ENCODE measurements at places on chromosomes 6 and 20.

DNA sequence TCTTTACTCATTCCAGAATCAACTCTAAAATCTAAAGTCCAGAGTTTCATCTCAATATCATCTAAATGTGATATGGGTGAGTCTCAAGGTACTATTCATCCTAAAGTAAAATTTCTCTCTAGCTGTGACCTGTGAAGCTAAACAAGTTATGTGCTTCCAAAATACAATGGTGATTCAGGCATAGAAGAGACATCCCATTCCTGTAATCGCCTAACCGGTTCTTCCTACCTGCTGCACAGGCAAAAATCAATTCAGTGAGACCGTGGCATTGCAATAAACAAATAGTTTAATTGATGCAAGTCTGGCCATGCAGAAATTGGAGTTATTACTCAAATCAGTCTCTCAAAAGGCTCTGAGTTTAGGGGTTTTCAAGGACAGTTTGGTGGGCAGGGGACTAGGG is 232.8 kb downstream of the UBE3D start:
- no peak for DNase-seq

DNA sequence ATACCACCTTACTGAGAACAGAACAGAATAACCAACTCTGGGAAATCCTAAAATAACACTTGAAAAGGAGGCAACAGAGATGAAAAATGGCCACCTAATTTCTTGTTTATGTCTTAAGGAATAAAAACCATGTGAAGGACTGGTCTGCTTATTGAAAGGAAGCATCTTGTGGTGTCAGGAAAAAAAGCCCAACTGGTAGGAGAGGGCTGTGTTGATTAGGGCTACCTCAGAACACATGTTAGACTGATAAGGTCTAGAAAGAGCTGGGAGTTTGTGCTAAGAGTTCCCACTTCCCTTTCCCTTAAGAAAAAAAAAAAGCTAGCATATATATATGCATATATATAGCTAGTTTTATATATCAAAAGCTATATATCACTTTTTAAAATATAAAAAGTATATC is 425.3 kb upstream of the BTBD3 start:
- DNase-seq: no peak

DNA sequence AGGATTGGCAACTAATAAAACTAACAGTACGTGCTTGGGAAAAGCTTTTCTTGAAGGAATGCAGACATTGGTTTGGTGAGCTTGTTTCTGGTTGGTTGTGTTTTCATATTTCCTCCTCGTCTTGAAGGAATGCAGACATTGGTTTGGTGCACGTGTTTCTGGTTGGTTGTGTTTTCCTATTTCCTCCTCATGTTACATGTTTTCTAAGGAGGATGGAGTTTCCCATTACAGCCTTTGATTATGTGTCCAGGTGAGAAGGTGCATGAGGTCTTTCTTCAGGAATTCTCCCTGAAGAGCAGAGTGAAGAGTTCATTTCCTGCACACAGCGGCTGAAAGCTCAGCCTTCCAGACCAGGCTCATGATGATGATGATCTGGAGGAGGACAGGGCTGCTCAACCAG is 190.6 kb downstream of the SMOC2 start:
- DNase-seq: no peak

DNA sequence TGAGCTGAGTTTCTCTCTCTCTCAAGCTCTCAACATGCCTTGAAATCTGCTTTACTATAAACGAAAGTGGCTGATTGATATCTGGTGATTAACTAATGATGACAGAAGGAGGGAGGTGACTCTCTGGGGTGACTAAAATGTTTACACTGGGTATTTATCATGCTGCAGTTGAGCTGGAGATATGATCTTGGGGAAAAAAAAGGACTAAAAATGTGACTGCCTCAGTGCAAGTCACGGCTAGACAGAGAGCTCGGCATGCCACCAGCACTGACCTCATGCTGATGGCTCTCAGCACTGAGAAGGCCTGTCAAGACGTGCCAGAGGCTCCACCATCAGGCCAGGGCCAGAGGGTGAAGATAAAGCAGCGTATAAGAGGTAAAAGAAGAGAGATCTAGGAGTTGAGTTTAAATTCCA is 103.1 kb upstream of the SPACA1 start:
- no peak for DNase-seq

GRCh38 chr6:7052443-7053011 is 55.2 kb upstream of the RREB1 start:
- DNase-seq: no peak

- no peak for DNase-seq
Measured at GRCh38 chr6:108235127-108235526, 25.7 kb downstream of the SNX3 start.

DNA sequence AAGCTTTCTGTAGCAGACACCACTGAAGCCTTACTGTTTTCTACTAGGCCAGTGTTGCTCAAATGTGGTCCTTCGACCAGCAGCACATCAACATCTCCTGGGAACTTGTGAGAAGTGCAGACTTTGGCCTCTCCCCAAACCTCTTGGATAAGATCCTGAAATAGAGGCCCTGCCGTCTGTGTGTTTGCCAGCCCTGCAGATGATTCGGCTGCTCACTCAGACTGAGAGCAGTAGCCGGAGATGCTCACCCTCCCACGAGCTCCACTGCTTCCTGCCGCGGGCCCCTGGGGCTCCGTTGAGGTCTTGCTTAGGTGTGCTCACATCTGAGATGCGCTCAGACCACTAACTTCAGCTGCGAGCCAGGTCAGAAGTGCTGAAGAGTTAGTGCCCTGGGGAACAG is 129.5 kb upstream of the SSTR4 start:
- DNase-seq: no peak

DNA sequence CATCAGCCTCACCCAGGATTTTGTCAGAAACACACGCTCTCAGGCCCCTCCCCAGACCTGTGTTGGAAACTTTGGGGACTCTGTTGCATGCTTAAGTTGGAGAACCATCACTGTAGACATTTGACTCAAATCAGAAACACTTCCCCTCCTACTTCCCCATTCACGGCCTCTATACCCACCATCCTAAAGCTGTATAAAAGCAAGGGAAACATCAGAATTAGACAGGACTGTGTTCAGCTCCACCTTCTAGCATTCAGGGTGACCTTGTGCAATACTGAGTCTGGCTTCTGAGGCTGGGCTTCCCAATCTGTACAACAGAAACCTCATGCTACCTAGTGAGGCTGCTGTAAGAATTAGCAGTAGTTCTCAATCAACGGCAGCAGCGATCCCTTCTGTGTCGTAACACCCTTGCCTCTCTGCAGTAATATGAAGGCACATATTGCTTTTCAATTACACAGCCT is 252.3 kb downstream of the LY86 start:
- no peak for DNase-seq

DNA sequence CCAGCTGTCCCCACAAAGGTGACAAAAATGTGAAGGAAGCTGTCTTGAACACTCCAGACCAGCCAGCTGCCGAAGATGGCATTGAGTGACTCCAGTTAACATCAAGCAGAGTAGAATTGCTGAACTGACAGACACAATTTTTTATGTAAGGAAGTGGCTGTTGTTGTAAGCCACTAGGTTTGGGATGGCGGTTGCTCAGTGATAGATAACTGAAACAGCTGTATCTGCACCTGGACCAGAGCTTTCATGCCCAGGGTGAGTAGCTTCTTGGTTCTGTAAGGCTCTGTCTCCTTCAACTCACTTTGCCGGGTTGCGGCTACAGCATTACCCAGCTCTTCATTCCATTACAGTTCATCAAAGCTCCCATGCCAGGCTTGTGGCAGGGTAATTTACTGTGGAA is 49.7 kb upstream of the DDR1 start:
- DNase-seq: no peak

GRCh38 chr6:18491308-18492045 is 104.3 kb downstream of the RNF144B start:
- no peak for DNase-seq

- no peak for DNase-seq
Measured at GRCh38 chr6:156828280-156828703, 51.1 kb downstream of the ARID1B start.

DNA sequence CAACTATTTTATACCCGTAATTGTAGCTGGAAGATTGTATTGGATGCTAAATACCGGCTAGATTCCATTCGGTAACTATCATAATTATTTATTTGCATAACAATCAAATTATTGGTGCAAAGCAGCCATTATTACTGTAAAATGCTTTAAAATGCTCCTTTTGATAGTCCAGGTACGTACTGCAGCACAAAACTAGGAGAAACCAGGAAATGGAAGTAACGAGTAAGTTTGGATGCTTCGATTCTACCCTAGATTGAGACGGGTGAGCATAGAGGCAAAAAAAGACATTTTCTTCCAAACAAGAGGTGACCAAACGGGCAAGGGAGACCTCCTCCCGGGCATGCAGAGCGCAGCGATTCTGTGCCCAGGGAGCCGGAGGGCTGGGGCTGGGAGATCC is 469 bp upstream of the XRN2 start:
- no peak for DNase-seq

Data from stimulated activated CD8-positive, alpha-beta memory T cell treated with anti-CD3 and anti-CD28 coated beads, Interleukin-15, amount 100 ng/mL, for 4 hours (primary cell).